Esophagus squamous epithelium (tissue), 5 donors: ENCODE measurements at places on chromosomes 1 and 21. TPM values are rescaled to one million over a fixed set of nuclear protein-coding genes. Genes with fewer than 3 reads are reported as not detected.

DNA sequence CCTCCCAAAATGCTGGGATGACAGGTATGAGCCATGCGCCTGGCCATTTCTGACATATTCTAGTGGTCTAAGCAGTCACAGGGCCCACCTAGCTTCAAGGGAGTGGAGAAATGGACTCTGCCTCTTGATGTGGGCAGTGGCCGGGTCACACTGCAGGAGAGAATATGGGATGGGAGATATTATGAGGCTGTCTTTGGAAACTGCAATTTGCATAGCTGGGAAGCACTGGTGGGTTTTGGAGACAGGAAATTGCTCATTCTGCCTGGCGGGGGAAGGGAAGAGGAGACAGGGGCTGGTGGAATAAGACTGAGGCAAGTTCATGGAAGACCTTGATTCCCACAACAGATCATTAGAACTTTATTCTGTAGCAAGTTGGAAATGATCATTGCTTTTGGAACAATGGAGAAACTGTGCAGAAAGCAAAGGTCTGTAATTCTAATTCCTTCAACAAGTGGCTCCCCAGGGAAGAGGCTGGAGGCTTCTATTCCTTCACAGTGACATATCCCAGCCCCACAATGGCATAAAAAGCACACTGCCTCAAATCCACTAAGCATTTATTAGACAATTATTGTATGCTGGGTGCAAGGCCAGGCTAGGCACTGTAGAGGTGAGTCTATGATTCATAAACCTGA, 10.5 kb downstream of the NCMAP start:
- no peaks in the 10 kb centered on the region for H3K36me3 ChIP-seq
- H3K27me3 ChIP-seq, result no peaks in the 10 kb centered on the region
- no peaks in the 10 kb centered on the region for H3K4me1 ChIP-seq

DNA sequence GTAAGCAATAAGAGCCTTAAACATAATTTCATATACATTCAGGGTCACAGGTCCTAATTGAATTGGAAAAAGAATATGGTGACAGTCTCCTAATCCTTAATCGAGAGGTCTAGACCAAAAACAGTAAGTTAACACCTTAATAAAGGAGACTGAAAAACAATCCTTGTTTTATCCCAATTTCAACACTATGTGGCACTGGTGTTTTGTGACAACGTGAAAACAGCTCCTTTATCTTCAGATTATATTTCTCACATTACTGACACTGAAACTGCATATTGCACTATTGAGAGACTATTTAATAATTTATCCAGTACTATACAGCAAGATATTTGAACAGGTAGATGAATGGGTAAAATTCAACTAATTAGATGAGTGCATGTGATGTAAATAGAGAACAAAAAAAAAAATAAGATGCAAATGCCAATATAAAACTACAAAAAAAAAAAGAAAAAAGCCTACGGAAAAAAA, 34.1 kb downstream of the TP53BP2 start:
- H3K4me1 ChIP-seq, result no peaks in the 10 kb centered on the region
- no peaks in the 10 kb centered on the region for H3K36me3 ChIP-seq
- no peak overlapping the region for H3K4me3 ChIP-seq

GRCh38 chr1:85142753-85143152, 58.1 kb downstream of the SYDE2 start:
- no peaks in the 10 kb centered on the region for H3K27me3 ChIP-seq
- no peak overlapping the region for H3K4me3 ChIP-seq
- H3K4me1 ChIP-seq, result no peaks in the 10 kb centered on the region
- no peaks in the 10 kb centered on the region for H3K36me3 ChIP-seq
- no peak for DNase-seq

GRCh38 chr21:44658913-44659595, 1.3 kb downstream of the KRTAP12-3 start:
- H3K36me3 ChIP-seq, result no peaks in the 10 kb centered on the region
- no peak for DNase-seq
- no peak overlapping the region for H3K4me3 ChIP-seq
- peaks cover 34% of the 10 kb centered on the region for H3K27me3 ChIP-seq

DNA sequence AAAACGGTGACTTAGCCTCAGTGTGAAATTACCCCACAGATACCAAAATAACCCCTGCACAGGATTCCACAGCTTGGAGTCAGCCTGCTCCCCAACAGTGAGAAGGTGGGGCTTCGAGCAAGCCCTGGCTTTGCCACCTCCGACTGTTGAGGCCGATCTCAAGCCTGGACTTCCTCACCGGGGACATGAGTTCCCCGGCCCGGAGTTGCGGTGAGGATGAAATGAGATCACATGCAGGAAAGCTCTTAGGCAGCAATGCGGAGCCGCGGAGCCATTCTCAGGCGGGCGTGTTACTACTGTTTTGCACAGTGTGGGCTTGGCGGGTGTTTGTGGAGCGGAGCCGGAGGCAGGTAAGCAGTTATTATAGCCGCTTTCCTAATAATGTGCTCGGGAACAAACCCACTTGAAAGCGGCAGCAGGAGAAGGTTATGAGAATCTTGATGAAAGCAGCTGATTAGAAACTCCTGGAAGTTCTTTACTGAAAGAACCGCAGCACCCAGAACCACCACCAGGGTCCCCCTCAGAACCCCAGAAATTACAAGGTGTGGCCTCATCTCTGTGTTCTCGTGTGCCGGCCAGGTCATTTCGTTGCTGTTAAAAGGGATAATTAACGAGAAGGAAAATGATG, 3.9 kb upstream of the CLSTN1 start:
- H3K4me1 ChIP-seq, result peaks cover 14% of the 10 kb centered on the region
- H3K27ac ChIP-seq, result no peak overlapping the region
- H3K27me3 ChIP-seq, result no peaks in the 10 kb centered on the region
- H3K36me3 ChIP-seq, result no peaks in the 10 kb centered on the region
- H3K4me3 ChIP-seq, result no peak overlapping the region
- DNase-seq, result no peak

- H3K4me1 ChIP-seq, result no peaks in the 10 kb centered on the region
- no peaks in the 10 kb centered on the region for H3K36me3 ChIP-seq
- H3K4me3 ChIP-seq, result no peak overlapping the region
- H3K27me3 ChIP-seq, result no peaks in the 10 kb centered on the region
- no peak overlapping the region for H3K27ac ChIP-seq
Observed at GRCh38 chr1:71738256-71738655, 544.1 kb downstream of the NEGR1 start.

The WDR3 gene
- total RNA-seq, result 5.9 TPM

The DDI2 gene
- total RNA-seq, result 62.9 TPM

The AQP10 gene
- not detected for total RNA-seq

The RNU1-3 gene
- total RNA-seq, result under 0.01 TPM
